ENCODE measurements at places on chromosomes 1 and 21.

GRCh38 chr1:80083892-80084291 lies 1077.4 kb upstream of the ADGRL4 start:
- no peak for DNase-seq

GRCh38 chr1:85983316-85983715 lies 173.3 kb downstream of the COL24A1 start:
- no peak for DNase-seq

GRCh38 chr1:160925652-160926244 lies 28.9 kb downstream of the ITLN2 start:
- DNase-seq: no peak

DNA sequence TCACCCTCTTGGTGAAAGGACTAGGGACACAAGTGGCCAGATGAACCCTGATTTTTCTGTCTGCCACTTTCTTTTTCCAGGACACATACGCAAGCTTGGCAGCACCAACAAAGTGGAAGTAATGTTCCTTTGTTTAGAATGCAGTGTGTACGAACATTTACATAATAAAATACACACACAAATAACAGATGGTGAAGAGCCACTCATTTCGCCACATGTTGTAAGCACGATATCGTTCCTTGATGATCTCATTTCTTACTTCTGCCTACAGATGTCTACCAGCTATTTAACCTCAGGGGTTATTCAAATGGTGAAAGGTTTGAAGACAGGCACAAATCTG lies 670.2 kb upstream of the CXADR start:
- DNase-seq: no peak

Measured in stimulated activated CD8-positive, alpha-beta memory T cell treated with anti-CD3 and anti-CD28 coated beads, Interleukin-4, amount 100 ng/mL, for 1 hour (primary cell).